ENCODE measurements at places on chromosomes 2 and 18.
A peak's percentile ranks its signal among the peaks of the same experiment; 100 is the strongest.

GRCh38 chr2:177164584-177165052, 48.0 kb upstream of the HNRNPA3 start:
- peak; percentile 37 for DNase-seq

DNA sequence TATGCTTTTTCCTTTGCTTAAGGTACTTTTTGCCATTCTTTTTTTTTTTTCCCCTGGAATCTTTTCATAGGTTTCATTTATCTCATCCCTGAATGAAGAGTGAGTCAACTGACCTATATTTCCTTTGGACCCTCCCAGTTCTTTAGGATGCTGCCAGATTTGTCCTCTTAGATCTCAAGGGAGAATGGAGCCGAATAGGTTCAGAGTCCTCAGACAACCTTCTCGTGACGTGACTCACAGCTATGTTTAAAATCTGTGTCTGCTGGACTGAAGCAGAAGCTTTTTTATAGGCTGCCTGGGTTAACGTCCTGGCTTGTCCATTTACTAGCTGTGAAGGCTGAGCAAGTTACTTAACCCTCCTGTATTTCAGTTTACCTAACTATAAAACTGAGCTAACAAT, 358.6 kb downstream of the DLGAP1 start:
- no peak for DNase-seq

GRCh38 chr2:48178611-48179010, 272.3 kb upstream of the FBXO11 start:
- DNase-seq, result no peak

DNA sequence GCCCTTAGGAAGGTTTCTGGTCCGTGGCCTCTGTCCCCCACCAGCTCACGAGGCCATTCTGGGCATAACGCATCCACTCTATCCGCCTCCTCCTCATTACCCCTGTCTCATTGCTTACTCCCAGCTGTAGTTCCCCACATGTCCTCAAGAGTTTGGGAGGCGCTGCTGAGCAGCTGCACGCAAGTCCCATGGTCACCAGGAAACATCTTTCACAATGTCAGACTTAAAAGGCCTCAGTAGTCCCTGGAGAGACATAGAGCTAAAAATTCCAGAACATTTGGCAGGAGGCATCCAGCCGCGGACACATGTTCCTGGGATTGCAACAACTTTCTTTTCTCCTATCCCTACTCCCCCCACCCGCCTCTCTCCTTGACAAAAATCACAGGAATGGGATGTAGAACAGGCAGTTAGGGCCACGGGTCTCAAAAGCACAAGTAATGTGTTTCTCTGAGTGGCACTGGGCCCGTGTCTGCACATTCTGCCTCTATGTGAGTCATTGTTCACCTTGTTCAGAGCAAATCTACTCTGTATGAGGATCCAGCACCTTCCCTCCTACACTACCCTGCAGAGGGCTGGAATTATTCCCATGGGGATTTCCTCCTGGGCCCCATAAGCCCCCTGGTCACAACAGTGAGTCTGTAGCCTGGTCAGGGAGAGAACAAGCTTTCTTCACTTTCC, 8.1 kb downstream of the LBH start:
- no peak for DNase-seq

DNA sequence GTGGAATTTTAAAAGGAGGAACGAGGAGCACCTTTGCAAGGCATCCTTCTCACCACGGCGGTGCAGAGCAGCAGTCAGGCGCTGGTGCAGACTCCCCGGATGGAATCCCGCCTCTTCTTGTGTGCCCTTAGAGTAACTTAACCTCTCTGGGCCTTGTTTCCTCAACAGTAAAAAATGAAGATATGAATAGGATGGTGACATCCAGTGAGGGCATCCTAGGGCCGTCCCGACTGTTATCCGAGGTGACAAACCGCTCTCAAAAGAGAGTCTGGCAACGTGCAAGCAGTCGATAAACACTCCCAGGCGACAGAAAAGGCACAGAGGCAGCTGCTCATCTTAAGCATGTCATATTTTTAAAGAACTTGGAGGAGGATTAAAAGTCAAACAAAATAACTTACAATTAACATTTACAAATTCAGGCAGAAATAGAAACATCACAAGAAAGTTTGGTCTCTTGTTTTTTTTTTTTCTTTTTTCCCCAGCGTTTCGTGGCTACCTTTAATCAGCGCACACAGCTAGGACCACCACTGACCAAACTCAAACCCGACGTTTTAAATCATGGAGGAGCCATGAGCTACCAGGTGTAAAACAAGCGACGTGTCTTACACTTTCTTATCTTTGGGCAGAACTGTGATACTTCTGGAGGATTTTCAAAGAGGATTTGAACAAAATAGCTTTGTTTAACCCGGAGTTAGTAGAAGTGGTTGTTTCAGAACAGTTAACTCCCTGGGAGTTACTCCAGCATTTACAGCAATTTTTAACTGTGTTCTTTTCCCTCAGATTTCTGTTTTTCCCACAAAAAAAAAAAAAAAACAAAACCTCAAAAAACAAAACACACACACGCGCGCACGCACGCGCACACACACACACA, 2.1 kb downstream of the MBP start:
- DNase-seq, result no peak

DNA sequence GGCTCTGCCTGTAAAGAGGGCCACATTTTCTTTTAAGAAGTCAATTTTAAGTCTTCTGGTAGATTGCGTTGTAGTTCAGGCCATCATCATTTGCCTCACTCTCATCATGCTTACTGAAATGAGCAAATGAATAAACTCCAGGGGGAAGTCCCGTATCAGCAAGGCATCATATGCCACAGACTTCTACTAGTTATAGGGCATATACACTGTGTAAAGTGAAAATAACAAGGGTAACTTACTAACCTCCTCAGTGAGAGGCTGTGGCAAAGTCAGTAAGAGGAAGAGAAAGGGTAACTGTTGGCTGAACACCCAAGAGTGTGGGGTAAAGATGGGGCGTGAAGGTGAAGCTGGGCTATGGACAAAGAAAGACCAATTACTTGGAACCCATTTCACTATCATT, 456.2 kb downstream of the SPAG16 start:
- no peak for DNase-seq

GRCh38 chr18:78789850-78790249, 189.8 kb upstream of the SALL3 start:
- no peak for DNase-seq

- peak; percentile 61 for DNase-seq
Measured at GRCh38 chr18:10519999-10520935, 5.6 kb upstream of the NAPG start.

All from GF-D8 (cell line).